RPMI8226 (cell line): ENCODE measurements at places on chromosomes 1 and 21.
A peak's percentile ranks its signal among the peaks of the same experiment; 100 is the strongest.

DNA sequence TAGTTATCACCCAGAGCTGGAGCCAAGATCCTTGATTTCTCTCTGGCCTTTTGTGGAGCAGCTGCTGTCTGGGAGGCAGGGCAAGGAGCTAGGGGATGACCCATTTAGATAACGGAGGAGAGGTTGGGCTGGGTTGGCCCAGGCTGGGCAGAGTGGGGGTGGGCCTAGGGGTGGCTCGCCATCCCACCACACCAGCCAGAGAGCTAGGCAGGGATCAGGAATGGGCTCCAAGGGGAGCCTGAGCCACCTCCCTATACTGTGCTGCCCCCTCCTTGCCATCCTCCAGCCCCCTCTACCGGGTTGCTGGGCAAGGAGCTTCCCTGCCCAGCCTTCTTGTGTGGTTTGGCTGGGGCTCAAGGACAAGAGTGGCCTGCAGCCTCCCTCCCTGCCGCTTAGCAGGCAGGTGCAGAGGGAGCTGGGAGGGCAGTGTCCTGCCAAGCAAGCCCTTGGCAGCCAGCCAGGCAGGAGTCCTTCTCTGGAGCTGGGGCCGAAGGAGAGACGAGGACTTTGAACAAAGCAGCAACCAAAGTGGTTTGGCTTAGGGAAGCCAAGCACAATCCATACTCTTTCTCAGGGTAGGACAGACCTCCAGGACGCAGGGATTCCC, 4.1 kb downstream of the NUAK2 start:
- DNase-seq = peak; percentile 99

DNA sequence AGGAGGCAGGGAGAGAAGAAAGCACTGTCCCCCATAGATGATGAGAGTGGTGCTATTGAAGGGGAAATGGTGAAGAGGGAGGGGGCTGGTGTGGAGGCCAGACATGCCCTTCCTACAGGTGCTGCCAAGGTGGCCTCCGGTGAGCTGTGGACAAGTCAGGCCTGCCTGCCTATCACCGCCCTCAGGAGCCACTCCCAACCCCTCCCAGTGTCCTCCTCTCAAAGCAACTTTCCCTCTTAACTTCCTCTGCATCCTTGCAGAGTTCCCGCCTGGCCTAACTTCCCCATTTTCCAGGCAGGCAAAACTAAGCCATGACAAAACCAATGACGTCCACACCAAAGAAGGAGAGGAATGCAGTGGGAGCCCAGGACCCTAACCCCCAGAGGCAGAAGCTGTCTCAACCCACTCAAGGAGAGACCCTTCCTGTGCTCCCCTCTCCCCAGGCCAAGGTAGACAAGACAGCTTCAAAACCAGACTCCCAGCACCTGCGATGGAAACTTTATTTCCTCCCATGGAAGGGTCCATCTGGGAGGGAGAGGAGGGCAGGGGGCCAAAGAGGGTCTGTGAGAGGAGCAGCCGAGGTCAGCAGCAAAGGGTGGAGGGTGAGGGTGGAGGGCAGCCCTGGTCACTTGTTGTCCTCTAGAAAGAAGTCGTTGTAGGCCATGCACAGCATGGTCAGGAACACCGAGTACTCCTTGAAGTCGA, 1.0 kb upstream of the S100A6 start:
- DNase-seq = peak; percentile 13

DNA sequence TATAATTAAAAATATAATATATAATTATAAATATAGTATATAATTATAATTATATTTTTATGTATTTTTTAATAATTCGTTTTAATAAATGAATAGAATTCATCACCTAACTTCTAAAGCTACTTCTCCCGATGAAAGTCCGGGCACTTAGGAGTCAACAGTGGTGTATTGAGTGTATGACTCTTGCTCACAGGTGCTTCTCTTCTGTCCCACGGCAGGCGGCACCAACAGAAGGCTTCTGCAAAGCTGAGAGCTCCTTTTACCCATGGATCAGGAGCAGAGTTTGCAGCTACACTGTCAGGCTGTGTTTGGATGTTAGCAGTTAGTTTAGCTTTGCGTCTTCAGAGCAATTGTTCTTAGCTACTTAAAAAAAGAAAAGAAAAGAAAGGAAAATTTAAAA, 122.4 kb downstream of the LIPI start:
- DNase-seq = no peak

DNA sequence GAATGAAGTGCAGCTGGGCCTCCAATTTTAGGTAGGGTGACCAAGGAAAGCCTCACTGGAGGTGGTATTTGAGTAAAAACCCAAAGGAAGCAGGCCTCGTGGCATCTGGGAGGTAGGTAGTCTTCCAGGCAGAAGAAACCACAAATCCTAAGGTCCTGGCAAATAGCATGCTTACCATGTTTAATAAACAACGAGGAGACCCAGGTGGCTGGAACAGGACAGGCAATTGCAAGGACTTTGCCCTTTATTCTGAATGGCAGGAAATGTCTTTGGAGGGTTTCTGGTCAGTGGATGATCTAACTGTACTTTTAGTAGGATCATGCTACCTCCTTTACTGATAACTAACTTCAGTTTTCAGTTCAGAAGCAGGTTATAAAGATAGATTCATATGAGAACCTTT, 52.2 kb downstream of the EPB41 start:
- DNase-seq = no peak
